ENCODE measurements at places on chromosomes 3 and 15.

DNA sequence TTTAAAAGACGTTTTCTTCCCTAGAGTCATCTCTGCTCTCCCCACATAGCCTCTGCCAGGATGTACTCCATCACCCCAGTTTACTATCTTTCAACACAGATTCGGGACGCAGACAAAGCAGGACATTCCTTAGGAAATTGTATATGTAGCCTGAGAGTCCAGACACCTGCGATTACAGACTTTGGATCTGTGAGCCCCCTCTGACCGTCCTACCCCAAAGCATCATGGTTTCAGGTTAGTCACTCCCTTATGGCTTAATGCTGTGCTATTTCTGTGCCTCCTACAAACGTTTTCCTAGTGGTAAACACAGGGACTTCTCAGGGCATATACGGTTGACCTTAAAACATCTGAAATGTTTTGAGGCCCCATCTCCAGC, 234.0 kb upstream of the BHLHE40 start:
- DNase-seq: no peak

- no peak for DNase-seq
Measured at GRCh38 chr15:41907141-41907540, 13.3 kb upstream of the SPTBN5 start.

DNA sequence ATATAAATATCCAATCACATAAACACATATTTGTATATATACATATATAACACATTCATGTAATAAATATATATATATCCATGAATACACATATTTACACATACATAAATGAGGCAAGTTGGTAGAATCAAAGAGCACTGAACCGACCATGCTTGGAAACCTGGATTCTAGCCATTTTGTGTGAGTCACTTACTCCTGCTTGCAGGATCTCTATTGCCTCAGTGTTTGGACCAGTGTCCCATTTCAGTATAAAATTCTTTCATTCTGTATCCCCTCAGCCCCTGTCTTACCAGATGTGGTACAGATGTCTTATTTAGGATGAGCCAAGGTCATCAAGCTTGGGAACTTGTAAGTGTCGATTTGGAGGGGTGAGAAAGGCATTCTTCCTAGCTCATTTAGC, 391.4 kb upstream of the FRG2C start:
- no peak for DNase-seq

DNA sequence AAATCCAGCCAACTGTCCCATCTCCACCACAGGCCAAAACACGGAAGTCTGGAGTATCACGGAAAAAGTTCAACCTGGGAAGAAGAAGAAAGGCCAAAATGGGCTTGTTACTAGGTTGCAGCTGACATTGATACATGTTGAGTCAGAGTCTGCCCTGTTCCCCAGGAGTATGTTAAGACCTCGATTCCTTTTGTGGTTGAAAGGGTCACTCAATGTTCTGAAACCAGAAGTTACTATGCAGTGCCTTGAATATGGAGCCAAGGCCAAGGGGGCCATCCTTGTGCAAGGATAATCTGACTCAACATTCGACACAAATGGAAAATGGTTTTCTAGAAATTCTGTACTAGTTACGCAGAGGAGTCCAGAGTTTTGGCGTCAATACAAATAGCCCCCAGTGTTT, 104.2 kb downstream of the DGKG start:
- DNase-seq: no peak

DNA sequence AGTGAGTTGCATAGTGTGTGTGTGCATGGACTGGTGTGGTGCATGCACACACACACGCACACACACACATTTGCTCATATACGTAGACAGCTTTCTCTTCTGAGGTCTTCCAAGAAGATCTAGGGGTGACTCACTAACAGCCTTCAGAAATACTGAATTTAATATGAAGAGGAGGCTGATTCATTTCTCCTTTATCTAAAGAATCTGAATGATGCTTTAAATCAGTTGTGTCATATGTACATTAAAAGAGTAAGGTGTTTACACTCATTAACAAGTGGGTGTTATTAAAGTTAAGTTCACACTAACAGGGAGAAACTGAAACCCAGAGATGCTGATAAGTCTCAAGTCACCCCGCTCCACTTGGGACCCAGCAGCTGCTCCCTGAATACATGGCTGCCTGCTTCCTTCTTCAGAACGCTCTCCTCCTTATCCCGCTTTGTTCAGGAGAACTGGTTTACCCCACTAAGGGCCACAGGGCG, 22.0 kb downstream of the TMPRSS7 start:
- no peak for DNase-seq

- no peak for DNase-seq
Measured at GRCh38 chr3:169634618-169635236, 28.8 kb downstream of the MECOM start.

GRCh38 chr15:47872208-47872607, 154.9 kb downstream of the SEMA6D start:
- no peak for DNase-seq

GRCh38 chr15:29037997-29038705, 152.4 kb downstream of the APBA2 start:
- DNase-seq: no peak

DNA sequence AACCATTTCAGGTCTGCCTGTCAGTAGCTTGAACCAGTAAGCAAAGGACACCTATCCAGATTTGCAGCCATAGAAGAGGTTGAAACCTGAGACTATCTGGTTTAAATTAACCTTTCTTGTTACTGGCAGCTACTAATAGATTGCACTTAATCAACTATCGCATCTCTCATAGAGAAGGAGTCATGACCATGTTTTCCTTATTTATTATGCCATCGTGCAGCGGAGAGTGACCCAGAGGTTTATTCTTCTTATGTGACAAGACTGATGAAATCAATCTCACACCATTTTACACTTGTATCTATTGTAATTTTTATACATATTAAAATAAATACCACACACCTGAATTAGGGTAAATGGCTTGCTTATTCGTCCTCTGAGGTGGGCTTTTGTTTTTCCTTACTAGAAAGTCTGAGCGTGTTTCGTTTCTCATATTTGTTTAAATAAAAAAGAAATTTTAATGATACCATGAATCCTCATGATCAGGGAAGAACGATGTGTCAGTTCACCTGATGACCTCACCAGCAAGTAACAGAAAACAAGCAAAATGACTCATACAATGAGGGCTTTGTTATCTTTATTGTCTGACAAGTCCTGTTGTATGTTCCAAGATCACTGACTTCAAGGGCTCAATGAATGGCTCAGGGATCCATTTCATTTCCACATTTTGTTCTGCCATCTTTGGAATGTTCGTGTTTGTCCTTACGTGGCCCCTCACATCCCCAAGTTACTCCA, 379.5 kb upstream of the DPH6 start:
- DNase-seq: no peak

DNA sequence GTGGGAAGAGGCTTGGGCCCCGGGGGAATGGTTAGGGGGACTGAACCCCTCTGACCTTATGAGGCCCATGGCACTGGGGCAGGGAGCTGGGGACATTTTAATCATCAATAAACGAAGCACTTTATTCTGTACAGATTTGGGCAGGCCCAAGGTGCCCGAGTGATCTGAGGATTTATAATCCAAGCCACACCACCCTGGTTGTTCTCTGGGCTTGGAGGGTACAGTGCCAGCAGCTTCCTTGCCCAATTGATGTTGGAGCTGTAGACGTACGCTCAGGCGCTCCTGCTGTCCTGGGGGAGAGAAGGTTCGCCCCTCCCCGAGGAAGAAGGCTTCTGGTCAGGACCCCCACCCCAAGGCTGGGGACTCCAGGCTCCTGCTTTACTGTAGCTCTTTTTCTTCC, 12.5 kb downstream of the ZBTB47 start:
- no peak for DNase-seq

All from B cell (primary cell).